ENCODE measurements at places on chromosomes 1 and 21.

DNA sequence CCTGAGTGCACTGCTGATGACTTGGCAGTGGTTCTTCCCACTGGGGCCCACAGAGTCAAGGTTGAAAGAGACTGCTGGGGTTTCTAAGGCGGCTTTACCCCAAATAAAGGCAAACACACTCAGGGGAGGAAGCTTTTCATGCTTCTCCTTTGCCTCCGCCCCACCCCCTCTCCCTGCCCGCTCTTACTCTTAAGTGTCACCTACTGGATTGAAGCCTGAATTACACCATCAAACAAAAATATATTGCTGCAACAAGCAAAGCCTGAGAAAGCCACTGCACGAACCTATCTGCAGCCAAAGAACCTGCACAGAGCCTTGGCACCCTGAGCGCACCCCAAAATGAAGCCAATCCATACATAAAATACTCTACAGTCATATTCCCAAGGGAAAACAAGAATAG lies 63.1 kb downstream of the PTGFR start:
- DNase-seq = no peak

GRCh38 chr1:218281285-218281684 lies 3.8 kb upstream of the RRP15 start:
- no peak for DNase-seq

- DNase-seq = no peak
Observed at GRCh38 chr1:224127925-224128819, 14.3 kb downstream of the FBXO28 start.

DNA sequence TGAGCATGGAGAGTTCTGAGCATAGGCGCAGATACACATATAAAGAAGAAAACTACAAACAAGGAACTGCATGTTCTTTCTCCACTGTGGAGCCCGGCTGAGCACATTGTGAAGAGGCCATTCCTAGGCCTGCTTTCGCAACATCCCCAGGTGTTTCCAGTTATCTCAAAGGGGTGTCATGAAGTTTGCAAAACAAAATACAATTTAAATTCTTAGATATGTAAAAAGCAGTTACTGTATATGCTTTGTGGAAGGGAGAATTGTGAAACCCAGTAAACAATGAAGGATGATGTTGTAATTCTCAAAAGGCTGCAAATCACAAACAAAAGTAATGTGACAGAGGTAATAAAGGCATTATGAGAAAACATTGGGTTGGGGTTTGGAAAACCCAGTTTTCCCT lies 98.6 kb upstream of the ZNF644 start:
- no peak for DNase-seq

DNA sequence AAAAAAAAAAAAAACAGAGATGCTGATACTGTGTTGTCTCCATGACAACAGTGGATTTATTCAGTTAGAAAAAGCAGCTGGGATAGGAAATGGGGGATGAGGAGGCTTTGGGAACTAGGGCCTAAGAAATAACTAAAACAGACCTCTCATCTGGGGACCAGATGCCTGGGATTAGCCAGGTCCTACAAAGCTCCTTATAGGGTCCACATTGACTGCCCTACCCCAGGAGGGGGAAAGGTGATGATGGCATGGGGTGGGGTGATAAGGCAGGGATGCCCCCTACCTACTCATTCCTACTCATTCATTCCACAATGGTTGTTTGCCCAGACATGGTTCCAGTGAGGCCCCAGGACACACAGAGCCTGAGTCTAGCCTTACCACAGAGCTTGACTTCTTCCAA lies 131.2 kb downstream of the PLXNA2 start:
- no peak for DNase-seq

GRCh38 chr1:57229076-57229475 lies 194.8 kb downstream of the DAB1 start:
- DNase-seq = no peak

DNA sequence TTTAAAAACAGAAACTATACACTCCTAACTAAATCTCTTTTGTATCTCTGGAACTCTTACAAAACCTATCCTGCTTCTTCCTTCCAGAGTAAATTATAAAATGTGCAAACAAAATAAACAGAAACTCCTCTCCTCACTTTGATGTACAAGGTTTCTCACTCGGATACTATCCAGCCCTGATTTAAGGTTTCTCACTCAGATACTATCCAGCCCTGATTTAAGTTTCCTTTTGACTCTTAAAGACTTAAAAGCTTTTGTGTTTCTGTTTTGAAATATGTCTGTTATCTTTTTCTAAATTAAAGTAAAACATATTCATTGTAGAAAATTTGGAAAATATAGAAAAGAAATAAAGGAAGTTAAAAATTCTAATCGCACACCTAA lies 132.5 kb downstream of the CRB1 start:
- no peak for DNase-seq

All from thymus (tissue), 14 donors.